ENCODE measurements at places on chromosomes 7 and 10.
A peak's percentile ranks its signal among the peaks of the same experiment; 100 is the strongest.

DNA sequence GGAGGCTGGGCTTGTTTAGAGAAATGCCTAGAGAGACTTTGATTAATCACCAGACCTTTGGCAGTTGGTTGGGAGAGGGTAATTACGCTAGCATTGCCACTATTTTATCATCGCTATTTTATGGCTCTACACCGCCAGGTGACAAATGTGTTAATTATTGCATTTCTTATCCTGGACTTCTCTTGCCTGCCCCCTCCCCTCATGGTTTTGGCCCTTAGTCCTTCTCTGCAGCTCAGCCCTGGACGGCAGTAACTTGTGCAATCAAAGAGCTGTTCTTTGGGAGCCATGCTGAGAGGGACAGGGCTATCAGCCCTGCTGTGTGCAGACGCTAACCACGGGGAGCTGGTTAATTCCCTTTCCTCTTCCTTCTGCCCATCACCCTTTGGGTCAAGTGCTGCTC, 585.0 kb downstream of the AUTS2 start:
- no peak for DNase-seq

DNA sequence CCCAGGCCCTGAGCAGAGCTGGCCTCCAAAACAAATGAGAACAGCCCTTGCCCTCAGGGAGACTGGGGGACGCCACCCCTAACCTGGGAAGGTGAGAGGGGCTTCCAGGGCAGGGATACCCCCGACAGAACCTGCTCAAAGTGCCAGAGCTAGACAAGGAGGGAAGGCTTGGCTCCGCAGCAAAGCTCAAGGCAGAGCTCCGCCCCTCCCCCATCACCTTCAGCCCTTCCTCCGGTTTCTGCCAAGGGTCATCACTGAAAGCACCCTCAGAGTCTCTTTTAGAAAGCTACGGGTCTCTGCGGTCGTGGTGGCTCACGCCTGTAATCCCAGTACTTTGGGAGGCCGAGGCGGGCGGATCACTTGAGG, 73.4 kb upstream of the CUX1 start:
- DNase-seq: no peak

GRCh38 chr10:113414543-113414942, 138.3 kb upstream of the HABP2 start:
- DNase-seq: no peak

DNA sequence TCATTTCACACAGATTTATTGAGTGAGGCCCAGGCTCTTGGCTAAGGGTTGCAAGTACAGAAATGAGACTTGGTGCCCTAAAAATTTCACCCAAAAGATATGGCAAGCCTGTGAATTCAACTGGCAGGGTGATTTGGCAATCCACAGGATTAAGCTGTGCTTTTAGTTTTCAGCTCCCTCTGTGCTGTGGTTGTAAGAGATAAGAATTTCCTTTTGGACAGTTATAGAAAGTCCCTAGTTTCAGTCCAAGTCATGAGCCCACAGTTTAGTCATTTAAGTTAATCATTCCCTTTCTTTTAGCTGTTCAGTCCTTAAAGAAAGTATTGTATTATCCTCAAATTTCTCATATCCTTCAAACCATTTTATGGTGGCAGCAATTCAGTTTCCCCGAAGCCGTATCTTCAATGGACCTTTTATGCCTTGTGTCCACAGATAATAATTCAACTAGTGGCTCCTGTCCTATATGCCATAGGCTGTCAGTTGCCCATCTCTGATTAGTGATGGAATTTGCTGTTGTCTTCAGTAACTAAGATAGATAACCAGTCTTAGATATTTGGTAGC, 73.4 kb upstream of the NAMPT start:
- DNase-seq: no peak

DNA sequence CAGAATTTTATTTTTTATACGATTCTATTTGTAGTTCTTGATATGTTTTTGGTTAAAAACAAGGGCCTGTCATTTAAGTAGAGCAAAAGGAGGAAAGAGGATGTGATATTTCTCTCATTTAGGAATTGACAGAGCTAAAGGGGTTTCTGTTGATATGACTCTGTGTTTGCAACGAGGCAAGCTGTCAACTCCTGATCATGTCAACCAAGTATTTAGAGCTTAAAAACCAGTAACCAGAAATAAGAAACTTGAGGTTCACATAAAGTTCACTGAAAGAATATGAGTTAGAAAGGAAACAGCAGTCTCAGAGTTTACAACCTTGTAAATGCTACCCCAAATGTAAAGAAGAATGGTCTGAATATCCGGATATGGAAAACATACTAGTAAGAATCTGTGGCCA, 434.2 kb downstream of the PARD3 start:
- DNase-seq: no peak

DNA sequence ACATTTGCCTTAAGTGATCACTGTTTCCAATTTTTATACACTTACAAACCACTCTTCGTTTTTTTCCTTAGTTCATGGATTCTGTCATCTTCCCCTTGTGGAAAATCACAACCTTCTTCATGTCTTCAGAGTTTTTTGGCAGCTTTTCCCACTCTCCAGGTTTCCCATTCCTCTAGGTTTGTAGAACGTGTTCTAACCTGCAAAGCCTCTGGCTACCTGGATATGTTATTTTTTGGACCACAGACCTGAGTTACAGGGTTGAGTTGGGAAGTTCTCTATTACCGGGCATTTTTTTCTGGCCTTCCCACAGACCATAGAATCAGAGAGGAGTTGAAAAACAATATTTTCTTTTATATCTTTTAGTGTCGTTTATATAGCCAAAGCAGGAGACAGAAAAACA, 30.2 kb downstream of the NRG3 start:
- DNase-seq: no peak

GRCh38 chr7:100208911-100209408, 10.8 kb upstream of the PVRIG start:
- peak; percentile 63 for DNase-seq

Measured in T-helper 2 cell treated with Interferon-gamma antibody and Interleukin-4, amounts not matched to agents 5 μg/mL and 100 μg/mL, for 36 hours (primary cell).